ENCODE measurements at places on chromosomes 3 and 15.

DNA sequence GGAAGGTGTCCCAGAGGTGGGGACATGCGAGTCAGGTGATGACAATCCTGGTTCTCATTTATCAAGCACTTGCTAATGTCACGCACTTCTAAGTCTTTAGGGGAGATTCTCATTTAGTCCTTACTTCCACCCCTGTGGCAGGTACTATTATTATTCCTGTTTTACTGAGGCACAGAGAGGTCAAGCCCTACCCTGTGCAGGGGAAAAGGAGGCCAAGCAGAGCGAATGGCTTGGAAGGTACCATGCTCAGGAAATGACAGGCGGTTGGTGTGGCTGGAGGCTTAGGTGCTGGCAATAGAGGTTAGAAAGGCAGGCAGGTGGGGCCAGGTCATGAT is 268.9 kb downstream of the UACA start:
- DNase-seq: no peak

- DNase-seq: no peak
Observed at GRCh38 chr3:84906065-84906464, 52.7 kb upstream of the CADM2 start.

DNA sequence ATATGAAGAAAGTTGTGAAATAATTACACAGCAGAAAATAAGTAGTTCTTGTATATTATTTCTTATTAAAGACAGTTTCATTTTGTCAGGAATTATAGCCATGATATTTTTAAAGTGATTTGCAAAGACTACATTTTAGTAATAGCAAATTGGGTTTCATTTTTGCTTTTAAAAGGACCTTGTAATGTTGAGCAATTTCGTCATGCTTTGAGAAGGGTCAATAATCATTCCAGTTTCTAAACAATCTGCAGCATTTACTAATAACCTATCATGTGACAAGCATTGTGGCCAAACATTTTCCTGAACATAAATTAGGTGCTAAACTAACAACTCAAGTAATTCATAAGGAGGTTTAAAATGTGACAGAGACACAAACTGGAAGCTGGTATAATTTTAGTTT is 214.4 kb upstream of the CBLB start:
- no peak for DNase-seq

- peak; percentile 24 for DNase-seq
Observed at GRCh38 chr3:127484601-127485388, 105.7 kb downstream of the TPRA1 start.
